ENCODE measurements at places on chromosomes 4 and X.

GRCh38 chr4:167541286-167541685 lies 307.0 kb upstream of the SPOCK3 start:
- H3K27ac ChIP-seq = no peak overlapping the region
- no peaks in the 10 kb centered on the region for H3K36me3 ChIP-seq
- no peaks in the 10 kb centered on the region for H3K27me3 ChIP-seq
- DNase-seq = no peak
- H3K4me1 ChIP-seq = no peaks in the 10 kb centered on the region

DNA sequence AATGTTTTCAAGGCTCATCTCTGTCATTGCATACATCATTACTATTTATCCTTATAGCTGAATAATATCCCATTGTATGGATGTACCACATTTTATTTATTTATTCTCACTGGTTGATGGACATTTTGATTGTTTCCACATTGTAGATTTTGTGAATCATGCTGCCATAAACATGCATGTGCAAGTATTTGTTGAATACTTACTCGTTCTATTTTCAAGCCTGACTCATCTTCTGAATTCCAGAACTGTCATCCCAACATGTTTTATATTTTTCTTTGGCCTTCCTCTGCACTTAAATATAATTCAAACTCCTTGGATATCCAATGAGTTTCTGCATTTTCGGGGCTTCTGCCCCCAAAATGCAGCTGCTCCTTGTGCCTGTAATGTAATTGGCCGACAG lies 77.6 kb downstream of the MXRA5 start:
- H3K4me1 ChIP-seq = peaks cover under 1% of the 10 kb centered on the region
- H3K36me3 ChIP-seq = no peaks in the 10 kb centered on the region
- H3K27me3 ChIP-seq = peaks cover 1% of the 10 kb centered on the region
- no peak overlapping the region for H3K4me3 ChIP-seq

DNA sequence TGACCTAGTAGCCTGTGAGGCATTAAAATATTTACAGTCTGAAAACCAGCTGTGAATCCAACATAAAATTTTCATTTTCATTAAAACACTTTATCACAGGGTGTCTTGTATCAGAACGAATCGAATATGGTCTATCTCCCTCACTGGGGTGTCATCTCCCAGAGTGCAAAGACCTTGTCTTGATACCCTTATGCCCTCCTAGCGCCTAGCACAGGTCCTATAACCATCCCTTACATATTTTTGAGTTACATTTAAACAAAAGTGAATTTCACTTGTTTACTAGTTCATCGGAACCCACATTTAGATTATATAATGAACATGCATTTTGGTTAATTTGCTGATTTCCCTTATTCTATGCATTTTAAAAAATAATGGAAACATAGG lies 14.0 kb downstream of the DIPK2B start:
- H3K4me3 ChIP-seq = peak overlapping the region; percentile 74
- no peaks in the 10 kb centered on the region for H3K36me3 ChIP-seq
- no peak for DNase-seq
- no peak overlapping the region for H3K27ac ChIP-seq
- H3K27me3 ChIP-seq = peaks cover 30% of the 10 kb centered on the region

DNA sequence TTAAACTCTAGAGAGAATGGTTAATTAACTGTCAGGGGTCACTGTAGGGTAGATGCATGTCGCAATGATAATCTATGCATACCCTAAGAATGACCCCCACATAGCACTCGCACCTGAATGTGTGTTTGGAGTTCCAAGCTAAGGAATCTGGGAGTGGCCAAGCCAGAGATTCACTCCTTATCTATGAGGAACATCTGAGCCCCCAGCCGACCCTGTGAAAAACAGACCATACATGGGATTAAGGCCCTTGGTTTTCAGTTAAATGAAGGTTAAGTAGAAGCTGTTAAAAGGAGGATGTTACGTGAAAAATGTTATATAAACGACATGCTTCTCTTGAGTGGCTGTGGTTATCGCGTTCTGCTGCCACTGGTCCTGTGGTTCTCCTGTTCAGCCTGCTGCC lies 147.2 kb downstream of the RELL1 start:
- H3K27me3 ChIP-seq = no peaks in the 10 kb centered on the region
- no peaks in the 10 kb centered on the region for H3K36me3 ChIP-seq
- no peak for DNase-seq
- no peaks in the 10 kb centered on the region for H3K4me1 ChIP-seq
- H3K4me3 ChIP-seq = no peak overlapping the region

GRCh38 chr4:102392033-102392744 lies 46.9 kb upstream of the SLC39A8 start:
- DNase-seq = no peak
- H3K4me3 ChIP-seq = no peak overlapping the region
- no peaks in the 10 kb centered on the region for H3K36me3 ChIP-seq
- peaks cover 6% of the 10 kb centered on the region for H3K27me3 ChIP-seq
- H3K4me1 ChIP-seq = peaks cover 31% of the 10 kb centered on the region
- H3K27ac ChIP-seq = no peak overlapping the region

GRCh38 chr4:153232768-153233167 lies 28.5 kb downstream of the TRIM2 start:
- no peaks in the 10 kb centered on the region for H3K36me3 ChIP-seq
- DNase-seq = no peak

DNA sequence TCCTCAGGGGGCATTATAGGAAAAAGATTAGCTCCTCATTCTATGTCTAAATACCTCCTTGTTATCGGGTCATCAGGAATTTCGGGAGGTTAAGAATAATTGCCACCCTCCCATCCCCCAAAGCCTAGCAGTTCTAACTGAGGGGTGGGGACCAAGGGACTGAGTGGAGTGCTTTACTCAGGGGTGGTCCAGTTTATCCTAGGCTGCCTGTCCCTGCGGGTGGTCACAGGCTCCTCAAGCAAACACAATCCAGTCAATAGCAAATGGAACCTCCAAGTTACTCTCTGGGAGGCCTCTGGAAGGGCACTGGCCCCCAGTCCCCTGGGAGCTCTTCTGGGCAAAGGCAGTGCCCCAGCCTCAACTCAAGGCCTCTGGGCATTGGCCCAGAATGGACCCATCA lies 6.7 kb downstream of the ELF4 start:
- no peak overlapping the region for H3K4me3 ChIP-seq
- DNase-seq = no peak
- H3K4me1 ChIP-seq = peaks cover 75% of the 10 kb centered on the region
- no peak overlapping the region for H3K27ac ChIP-seq
- H3K27me3 ChIP-seq = peaks cover 12% of the 10 kb centered on the region

GRCh38 chrX:70352496-70352895 lies 62.6 kb downstream of the KIF4A start:
- peaks cover 10% of the 10 kb centered on the region for H3K27me3 ChIP-seq
- no peak overlapping the region for H3K4me3 ChIP-seq
- H3K4me1 ChIP-seq = no peaks in the 10 kb centered on the region
- H3K36me3 ChIP-seq = peaks cover 9% of the 10 kb centered on the region

DNA sequence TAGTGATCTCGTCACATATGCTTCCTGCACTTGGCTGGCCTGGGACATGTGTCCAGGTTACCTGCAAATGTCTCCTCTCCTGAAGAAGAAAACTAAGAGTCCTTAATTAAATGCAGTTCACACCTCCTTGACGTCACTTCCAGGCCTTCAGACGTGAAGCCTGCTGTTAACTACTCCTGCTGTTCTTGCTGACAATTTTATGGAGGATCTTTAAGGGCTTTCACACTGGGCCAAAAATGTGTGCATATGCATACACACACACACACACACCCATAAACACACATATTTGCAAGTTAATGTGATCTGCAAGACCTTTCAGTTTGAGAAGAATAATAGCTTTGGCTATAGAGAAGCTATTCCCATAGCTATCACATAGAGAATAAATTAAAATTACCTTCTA lies 267.9 kb downstream of the AFF2 start:
- no peaks in the 10 kb centered on the region for H3K36me3 ChIP-seq
- H3K4me3 ChIP-seq = no peak overlapping the region
- DNase-seq = no peak
- no peak overlapping the region for H3K27ac ChIP-seq
- no peaks in the 10 kb centered on the region for H3K4me1 ChIP-seq

GRCh38 chr4:124278477-124278876 lies 434.1 kb downstream of the ANKRD50 start:
- no peak overlapping the region for H3K27ac ChIP-seq
- no peaks in the 10 kb centered on the region for H3K36me3 ChIP-seq
- H3K4me3 ChIP-seq = no peak overlapping the region
- DNase-seq = no peak
- no peaks in the 10 kb centered on the region for H3K4me1 ChIP-seq

All from activated T-cell treated with anti-CD3 and anti-CD28 coated beads, Interleukin-2, amount 50 U/mL, for 24 hours (primary cell).